ENCODE measurements at places on chromosomes 5 and 9.

DNA sequence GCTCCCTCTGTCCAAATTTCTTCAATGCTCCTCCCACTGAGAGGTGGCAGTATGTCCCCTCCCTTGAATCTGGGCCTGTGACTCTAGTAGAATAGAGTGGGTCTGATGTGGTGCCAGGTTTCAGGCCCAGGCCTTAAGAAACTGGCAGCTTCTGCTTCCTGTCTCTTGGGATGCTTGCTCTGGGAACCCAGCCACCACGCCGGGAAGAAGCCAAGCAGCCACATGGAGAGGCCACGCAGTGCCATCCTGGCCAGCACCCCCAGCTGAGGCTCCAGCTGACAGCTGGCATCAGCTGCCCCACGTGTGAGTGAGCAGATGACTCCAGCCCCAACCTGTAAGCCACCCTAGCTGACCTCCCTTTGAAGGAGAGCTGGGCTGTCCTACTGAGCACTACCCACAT lies 7.3 kb upstream of the TSPAN17 start:
- DNase-seq: no peak

- no peak for DNase-seq
Observed at GRCh38 chr9:75858497-75859092, 31.9 kb upstream of the PCSK5 start.

DNA sequence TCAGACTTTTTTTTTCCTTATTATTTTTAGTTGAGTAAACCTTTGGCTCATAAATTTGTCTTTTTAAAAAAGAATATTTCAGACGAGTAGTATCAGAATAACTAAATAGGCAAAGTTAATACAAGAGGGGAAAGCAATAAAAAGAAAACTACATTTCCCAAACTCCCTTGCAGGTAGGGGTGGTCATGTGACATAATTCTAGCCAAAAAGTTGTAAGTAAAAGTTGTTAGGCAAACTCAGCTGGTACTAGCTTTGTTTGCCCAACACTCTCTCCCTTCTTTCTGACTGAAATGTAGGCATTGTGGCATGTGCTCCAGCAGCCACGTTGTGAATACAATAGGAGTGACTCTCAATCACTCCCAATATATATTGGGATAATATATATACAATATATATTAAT lies 20.9 kb downstream of the GIN1 start:
- no peak for DNase-seq

DNA sequence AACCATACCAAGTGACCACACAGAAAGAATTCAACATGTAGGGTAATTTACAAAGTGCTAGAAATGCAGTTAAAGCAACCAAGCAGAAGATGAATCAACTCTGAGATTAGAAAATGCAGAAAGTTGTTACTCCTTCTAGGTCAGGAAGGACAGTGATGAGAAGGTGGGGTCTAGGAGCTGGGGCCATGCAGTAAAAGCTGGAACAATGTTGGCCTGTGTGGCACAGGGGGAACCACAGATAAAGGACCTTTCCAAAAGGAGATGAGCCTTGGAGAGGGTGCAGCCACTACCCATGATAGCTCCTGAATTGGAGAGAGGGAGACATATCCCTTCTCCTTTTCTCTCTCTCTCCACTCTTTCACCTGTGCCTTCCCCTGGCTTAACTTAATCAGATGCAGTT lies 2.4 kb upstream of the SCGB3A2 start:
- DNase-seq: no peak

DNA sequence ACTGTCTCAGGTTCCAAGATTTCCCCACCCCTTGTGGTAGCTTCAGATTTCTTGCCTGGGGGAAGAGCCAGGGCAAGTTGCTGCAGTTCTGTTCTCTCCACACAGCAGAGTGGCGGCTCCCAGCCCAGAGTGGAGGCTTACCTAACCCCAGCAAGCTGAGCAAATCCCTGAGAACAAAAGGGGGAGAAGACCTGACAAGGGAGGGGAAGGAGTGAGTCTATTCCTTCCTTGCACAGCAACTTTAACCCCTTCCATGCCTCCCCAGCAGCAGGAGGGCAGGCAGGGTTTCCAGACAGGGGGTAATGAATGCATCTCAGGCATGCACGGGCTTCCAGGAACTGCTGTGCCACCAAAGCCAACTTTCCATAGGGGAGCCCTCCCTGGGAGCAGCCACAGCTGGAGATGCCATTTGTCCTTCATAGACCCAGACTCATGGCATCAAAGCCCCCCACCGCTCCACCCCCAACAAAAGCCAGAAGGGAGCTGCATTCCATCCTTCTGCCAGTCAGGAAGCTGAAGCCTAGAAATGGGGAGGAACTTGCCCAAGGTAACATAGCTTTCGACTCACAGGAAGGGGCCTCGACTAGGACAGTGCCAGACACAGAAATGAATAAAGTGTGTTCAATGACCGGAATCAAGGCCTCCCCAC lies 28.8 kb upstream of the FAT2 start:
- peak; percentile 77 for DNase-seq

DNA sequence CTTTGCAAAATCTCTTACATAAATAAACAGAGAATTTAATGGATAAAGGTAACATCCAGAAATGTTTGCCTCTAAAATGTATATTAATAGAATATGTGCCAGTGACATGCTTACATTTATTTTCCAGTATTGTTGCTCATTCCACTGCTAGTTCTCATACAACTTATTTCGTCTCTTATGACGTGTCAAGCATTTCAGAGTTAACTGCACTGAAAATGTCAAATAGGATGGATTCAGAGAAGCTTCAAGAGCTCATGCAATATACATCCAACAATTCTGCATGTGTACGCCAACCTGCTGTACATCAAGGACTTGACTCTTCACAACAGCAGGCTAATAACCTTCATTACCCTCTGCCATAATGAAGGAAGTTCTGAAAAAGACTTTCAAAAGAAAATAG lies 386.2 kb upstream of the IZUMO3 start:
- DNase-seq: no peak

- no peak for DNase-seq
Observed at GRCh38 chr5:171776770-171777759, 8.6 kb upstream of the SMIM23 start.

Data from ecto neural progenitor cell (in vitro differentiated cells).